ENCODE measurements at places on chromosomes 3 and 15.
A peak's percentile ranks its signal among the peaks of the same experiment; 100 is the strongest.

GRCh38 chr3:49842843-49843517 is 13.4 kb downstream of the TRAIP start:
- DNase-seq, result no peak

DNA sequence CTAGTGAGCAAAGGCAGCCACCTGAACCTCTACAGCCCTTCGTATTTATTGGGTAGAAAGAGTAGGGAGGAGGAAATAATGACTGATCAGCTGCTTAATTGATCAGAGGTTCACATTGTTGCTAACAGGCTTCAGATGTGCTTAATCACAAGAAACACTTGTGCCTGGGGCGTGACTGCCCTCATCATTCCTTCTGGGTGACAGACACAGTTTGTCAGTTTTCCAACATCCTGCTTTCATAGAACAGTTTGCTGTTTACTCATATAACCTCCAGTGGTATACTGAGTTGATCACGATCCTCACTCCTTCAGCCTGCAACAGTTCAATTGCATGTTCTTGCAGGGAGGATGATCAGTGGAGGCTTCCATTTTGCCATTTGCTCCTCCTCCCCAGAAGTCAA is 13.6 kb upstream of the CASR start:
- DNase-seq, result no peak

- DNase-seq, result no peak
Measured at GRCh38 chr3:81249540-81250029, 511.9 kb downstream of the GBE1 start.

DNA sequence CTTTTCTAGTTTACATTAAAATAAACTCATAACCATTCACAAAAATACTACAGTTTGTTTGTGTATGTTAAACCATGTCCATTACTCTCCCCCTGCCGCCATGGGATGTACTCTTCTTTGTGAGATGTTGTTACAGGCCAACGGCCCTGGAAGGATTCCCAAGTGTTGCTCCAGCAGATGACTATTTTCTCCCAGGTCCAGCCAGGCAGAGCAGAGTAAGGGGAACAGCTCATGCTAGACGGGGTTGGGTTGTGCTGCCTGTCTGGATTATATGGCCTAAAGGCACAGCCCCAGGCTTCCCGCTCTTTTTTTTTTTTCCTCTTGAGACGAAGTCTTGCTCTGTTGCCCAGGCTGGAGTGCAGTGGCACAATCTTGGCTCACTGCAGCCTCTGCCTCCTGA is 24.5 kb upstream of the SLCO2A1 start:
- no peak for DNase-seq

GRCh38 chr3:189099505-189100290 is 72.1 kb upstream of the TPRG1 start:
- no peak for DNase-seq

- no peak for DNase-seq
Measured at GRCh38 chr15:38376081-38376480, 77.8 kb upstream of the FAM98B start.

- no peak for DNase-seq
Measured at GRCh38 chr3:111236836-111237713, 165.5 kb downstream of the NECTIN3 start.

GRCh38 chr3:75048650-75049049 is 434.2 kb upstream of the CNTN3 start:
- no peak for DNase-seq

GRCh38 chr3:29901097-29901496 is 620.2 kb downstream of the RBMS3 start:
- no peak for DNase-seq

- no peak for DNase-seq
Measured at GRCh38 chr3:180383332-180384020, 218.5 kb upstream of the TTC14 start.

DNA sequence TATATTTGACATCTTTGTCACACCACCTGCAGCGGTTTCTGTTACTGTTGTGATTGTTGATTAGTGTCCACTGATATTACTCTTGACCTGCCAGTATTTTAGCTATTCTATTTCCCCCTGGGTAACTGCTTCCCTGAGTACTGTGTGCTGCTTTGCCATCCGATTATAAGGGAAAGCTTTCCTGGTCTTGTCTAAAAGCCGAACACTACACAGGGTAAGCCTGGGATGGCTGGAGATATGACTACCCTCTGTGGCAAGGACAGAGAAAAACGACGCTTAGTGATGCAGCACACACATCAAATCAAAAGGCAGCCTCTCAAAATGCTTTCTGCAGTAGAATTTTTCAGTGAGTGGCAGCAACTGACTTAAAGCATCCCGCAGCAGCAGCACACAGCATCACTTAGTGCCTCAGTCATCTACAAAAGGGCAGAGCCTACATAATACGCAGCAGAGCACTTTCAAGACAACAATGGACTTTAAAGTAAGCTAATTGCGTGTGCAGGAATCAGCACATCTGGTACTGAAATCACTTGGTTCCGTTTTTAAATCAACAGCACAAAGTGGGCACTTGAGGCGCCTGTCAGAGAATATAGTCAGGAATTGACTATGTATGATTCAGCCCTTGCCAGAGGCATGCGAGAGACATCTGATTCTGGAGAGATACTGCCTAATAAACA is 656.3 kb upstream of the TGFBR2 start:
- no peak for DNase-seq

- no peak for DNase-seq
Measured at GRCh38 chr15:94196531-94196930, 34.8 kb upstream of the MCTP2 start.

DNA sequence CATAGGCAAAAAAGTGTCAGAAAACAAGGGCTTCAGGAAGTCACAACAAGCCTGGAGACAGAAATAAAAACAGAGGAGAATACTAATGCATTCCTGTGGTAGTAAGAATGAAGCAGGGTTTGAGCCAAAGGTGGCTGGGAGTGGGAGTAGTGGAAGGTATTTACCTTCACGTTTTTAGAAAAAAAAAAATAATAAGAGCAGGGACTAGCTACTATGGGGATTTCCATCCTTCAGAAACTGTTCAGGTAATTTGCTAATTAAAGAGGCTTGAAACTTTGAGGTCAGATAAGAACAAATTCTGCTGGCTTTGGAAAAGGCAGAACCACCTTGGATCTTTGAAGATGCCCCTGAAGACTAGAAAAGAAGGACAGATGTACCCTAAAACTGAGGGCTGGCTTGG is 18.4 kb downstream of the ILDR1 start:
- DNase-seq, result no peak

DNA sequence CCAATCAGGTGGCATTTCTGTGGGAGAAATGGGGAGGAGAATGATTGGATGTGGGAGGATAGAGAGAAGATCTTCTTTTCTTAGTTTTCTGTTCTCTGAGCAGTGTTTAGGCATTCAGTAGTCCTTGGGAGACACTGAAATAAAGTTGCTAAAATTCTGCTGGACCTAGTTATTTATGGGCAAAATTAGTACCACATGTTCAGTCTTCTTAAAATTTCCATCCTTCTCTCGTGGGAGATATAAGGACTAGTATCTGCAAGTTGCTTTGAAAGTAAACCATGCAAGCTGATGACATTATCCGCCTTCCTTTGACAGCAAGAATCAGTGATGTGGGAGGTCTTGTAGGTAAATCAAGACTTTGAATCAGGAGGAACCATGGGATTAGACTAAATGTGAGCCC is 19.9 kb upstream of the CHST2 start:
- no peak for DNase-seq

- DNase-seq, result no peak
Measured at GRCh38 chr3:67558426-67558825, 96.0 kb downstream of the SUCLG2 start.

GRCh38 chr3:22720596-22720995 is 482.5 kb upstream of the UBE2E2 start:
- no peak for DNase-seq

GRCh38 chr15:40925863-40926658 is 3.1 kb upstream of the DLL4 start:
- peak; percentile 90 for DNase-seq

DNA sequence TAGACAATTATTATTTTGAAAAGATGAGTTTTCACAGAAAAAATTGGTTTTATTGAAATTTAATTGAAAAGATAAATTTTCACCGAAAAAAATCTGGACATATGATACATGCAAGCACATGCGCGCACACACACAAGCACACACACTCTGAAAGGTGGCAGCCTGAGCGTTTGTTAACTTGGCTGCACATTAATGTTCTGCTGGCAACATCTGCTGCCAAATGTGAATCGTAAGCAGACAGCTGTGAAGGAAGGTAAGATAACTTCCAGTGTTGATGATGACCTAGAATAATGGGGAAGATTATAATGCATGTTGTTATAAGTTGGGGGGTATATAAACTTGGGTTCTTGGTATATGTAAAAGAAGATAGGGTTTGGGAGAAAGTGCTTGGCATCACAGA is 18.4 kb upstream of the CMTM7 start:
- no peak for DNase-seq

All from H7 (cell line).